ENCODE measurements at places on chromosomes 1 and 21.

DNA sequence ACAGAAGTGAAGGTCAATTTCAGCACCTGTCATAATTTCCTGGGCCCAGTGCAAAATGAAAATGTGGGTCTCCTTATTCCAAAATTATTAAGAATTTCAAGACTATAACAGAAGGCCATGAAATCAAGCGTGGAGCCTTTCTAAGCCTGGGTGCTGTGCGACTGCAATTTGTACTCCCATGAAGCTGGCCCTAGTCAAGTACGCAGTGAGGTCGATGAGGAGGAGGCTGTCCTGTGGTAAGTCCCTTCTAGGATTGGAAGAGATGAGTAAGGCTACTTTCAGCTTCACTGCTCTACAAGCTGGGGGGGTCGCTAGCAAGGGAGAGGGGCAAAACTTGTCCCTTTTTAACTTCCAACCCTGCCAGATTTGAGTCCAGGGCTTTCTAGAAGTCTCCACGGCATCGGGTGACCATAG is 410 bp upstream of the NUDC start:
- no peak for DNase-seq

DNA sequence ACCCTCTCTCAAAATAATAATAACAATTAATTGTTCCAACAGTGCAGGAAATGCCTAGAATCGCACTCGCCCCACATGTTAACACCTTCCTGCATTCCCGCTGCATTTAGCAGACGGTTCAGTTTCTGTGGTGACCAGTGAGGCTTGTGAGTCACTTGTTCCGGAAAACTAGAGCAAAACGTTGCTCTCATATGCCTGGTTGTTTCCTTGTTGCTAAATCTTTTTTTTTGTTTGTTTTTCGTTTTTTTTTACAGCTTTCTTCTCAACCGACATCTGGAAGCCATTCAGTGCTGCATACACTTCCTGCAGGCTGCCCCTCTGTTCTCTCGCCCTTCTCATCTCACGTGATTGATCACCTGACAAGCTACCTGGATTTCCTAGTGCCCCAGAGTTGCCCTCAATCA is 56.9 kb upstream of the TMPRSS2 start:
- DNase-seq, result no peak

GRCh38 chr1:209645574-209646452 is 6.4 kb downstream of the LAMB3 start:
- no peak for DNase-seq

DNA sequence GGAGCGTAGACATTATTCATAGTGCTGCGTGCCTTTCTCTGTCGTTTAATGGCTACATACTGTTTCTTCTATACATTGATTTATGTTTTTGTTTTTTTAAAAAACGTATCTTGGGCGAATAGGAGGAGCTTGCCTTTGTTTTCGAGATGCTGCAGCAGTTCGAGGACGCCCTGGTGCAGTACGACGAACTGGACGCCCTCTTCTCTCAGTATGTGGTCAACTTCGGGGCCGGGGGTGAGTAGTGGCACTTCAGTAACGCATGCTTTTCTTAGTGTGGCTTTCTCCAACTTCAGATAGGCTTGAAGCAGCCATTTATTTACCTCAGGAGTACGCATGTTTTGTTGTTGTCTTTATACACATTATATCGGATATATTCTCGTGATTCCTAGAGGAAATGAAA is 46.9 kb downstream of the TRAPPC10 start:
- DNase-seq, result no peak

- DNase-seq, result peak; percentile 67
Observed at GRCh38 chr1:23484253-23485001, 448 bp upstream of the ASAP3 start.

- DNase-seq, result peak; percentile 71
Observed at GRCh38 chr1:98051065-98051675, 130.3 kb upstream of the DPYD start.

Measured in NCI-H748 treated with DMSO at 0.1 percent for 48 hours (cell line).